Stimulated activated CD8-positive, alpha-beta memory T cell treated with anti-CD3 and anti-CD28 coated beads, Interleukin-12 subunit alpha, Interleukin-12 subunit beta, amount 100 ng/mL, for 4 hours (primary cell): ENCODE measurements at places on chromosomes 12 and 14.

DNA sequence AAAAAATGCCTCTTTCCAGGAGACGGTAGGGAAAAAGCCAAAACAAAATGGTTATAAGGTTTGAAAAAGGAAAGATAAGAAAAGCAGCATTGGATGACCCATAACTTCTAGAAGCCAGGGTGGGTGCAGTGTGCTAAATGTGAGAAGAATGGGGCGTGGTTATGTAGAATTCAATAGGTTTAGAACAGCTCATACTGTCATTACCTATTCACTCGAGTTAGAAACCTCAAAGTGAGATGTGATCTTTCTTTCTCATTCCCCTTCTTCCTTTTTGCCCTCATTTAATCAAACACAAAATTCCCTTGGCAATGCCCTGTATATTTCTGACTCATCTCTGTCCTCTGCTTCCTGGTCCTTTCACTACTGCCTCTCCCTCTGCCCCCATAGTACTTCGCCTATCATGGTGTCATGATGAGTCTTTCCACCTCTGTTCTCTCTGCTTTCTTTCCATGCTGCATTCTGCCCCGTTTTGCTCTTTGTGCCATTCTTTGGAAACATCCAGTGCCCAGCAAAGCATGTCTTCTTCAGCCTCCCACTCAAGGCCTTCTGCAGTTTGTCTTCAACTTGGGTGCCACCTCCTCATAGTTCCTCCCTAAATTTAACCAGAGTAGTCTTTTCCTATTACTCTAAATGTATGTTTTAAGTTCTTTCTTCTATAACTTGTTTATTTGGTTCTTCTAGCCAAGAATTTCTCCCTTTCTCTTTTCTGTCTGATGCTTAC is 496.3 kb downstream of the NRXN3 start:
- no peak for DNase-seq

GRCh38 chr14:95015046-95015445 is 142.3 kb downstream of the DICER1 start:
- no peak for DNase-seq

DNA sequence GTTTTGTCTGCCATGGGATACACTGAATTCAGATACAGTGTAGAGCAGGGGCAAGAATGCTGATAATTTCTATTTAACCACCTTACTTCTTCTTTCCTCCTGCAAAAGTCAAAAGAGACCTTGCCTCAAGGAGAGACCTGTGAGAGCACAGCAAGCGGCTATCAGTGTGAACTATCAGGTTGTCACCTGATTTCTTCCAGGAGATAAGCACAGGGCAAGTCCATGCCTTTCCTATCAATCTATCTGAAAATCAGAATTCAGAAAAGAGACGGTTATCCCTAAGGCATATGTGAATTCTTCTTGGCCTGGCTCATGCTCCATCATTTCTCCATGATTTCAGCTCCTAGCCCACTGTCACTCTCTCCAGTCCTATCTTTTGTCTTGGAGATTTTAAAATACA is 128.9 kb upstream of the CCND2 start:
- no peak for DNase-seq

DNA sequence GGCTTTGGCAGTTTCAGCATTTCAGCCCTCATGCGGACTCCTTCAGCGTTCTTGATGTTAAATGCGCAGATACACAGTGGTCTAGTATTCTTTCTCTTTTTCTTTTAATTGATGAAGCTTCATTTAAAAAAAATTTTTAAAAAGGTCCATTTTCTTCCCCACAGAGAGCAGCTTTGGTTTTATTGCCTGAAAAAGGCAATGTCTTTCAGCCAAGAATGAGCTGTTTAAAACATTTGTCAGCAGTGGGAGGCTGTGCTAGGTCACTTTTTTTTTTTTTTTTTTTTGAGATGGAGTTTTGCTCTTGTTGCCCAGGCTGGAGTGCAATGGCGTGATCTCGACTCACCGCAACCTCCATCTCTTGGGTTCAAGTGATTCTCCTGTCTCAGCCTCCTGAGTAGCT is 13.5 kb downstream of the KMT5A start:
- DNase-seq: no peak

DNA sequence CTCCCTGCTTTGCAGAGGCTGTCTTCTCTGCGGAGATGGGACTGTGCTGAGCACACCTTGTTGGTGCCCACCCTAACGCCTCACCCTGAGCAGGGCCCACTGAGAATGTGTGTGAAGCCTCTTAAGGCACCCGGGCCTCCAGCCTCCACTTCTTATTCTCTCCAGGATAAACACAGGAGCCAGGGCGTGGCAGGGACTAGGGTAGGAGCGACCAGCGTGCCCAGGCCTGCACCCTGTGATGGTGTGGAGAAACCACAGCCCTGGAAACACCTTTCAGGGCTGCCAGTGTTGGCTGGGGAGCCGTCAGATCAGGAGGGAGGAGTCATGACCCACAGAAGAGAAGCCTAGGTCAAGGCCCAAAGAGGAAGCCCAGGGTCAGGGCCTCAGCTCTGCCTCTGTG is 41.3 kb downstream of the VDR start:
- no peak for DNase-seq

DNA sequence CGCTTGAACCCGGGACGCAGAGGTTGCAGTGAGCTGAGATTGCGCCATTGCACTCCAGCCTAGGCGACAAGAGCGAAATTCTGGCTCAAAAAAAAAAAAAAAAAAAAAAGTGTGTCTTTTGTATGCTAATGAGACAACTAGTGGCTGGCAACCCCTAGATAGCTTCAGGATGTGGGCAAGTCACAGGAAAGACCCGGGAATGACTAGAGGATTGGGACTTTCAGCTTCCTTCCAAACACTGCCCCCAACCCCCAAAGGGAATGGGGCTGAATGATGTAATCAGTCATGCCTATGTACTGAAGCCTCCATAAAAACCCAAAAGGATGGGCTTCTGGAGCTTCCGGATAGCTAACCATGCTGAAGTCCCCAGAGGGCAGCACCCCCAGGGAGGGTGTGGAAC is 28.6 kb downstream of the USP44 start:
- no peak for DNase-seq

GRCh38 chr14:54840798-54841197 is 61.8 kb downstream of the GCH1 start:
- DNase-seq: no peak

GRCh38 chr14:67268426-67269150 is 27.4 kb downstream of the PALS1 start:
- DNase-seq: no peak

DNA sequence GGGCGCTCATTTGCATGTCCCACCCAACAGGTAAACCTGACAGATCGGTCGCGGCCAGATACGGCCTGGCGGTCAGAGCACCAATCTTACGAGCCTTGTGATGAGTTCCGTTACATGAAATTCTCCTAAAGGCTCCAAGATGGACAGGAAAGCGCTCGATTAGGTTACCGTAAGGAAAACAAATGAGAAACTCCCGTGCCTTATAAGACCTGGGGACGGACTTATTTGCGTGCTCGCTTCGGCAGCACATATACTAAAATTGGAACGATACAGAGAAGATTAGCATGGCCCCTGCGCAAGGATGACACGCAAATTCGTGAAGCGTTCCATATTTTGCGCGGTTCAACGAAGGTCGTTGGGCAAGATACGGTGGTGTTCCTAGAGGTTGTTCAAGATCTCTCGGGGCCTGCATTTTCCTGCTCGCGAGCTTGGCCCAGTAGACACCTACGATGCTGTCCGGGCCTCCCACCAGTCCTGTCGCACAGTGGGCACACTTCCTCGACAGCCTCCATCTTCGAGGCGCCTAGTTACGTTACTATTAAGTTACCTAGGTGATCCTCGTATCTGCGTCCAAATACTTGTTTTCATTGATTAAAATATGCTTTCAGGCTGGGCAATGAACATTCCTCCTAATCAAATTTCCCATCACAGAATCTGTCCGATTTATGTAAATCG is at the start of gene RNU6-7:
Gene RNU6-7, plus strand, starts transcription at position 230 of the 675 bp plus-strand sequence.
- DNase-seq: no peak

GRCh38 chr12:68481181-68481941 is 129.3 kb upstream of the RAP1B start:
- DNase-seq: no peak

- no peak for DNase-seq
Measured at GRCh38 chr14:87940382-87940781, 52.6 kb downstream of the GALC start.

DNA sequence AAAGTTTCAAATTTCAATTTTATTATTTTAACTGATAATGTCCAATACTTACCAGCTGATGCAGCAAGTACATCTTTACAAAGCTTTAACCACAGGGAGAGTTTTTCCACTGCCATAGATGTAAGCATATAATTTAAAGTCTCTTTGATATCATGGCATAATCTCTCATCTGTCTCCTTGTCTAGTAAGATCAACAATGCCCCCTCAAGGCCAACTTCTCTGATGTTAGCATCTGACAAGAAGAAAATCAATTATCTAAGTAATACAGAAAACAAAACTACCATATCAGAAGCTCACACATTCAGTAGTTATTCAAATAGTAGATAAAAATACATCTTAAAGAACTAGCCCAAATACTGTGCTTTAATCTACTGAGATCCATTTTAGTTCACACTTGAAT is 94.2 kb downstream of the HEATR5A start:
- no peak for DNase-seq

GRCh38 chr12:124680863-124681778 is 113.7 kb upstream of the NCOR2 start:
- no peak for DNase-seq

DNA sequence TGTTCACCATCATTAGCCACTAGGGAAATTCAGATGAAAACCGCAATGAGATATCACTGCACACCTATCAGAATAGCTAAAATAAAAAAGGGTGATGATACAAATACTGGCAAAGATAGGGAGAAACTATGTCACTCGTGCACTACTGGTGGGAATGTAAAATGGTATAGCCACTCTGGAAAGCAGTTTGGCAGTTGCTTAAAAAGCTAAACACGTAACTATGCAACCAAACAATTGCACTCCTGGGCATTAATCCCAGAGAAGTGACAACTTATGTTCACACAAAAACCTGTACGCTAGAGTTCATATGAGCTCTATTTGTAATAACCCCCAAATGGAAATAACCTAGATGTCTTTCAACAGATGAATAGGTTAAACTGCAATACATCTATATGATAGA is 35.4 kb downstream of the GPR135 start:
- no peak for DNase-seq

- no peak for DNase-seq
Measured at GRCh38 chr14:51081209-51081608, 13.7 kb downstream of the TRIM9 start.

- DNase-seq: no peak
Measured at GRCh38 chr12:123200414-123200813, 32.5 kb downstream of the MPHOSPH9 start.

- no peak for DNase-seq
Measured at GRCh38 chr12:108773798-108774788, 42.8 kb upstream of the CORO1C start.

DNA sequence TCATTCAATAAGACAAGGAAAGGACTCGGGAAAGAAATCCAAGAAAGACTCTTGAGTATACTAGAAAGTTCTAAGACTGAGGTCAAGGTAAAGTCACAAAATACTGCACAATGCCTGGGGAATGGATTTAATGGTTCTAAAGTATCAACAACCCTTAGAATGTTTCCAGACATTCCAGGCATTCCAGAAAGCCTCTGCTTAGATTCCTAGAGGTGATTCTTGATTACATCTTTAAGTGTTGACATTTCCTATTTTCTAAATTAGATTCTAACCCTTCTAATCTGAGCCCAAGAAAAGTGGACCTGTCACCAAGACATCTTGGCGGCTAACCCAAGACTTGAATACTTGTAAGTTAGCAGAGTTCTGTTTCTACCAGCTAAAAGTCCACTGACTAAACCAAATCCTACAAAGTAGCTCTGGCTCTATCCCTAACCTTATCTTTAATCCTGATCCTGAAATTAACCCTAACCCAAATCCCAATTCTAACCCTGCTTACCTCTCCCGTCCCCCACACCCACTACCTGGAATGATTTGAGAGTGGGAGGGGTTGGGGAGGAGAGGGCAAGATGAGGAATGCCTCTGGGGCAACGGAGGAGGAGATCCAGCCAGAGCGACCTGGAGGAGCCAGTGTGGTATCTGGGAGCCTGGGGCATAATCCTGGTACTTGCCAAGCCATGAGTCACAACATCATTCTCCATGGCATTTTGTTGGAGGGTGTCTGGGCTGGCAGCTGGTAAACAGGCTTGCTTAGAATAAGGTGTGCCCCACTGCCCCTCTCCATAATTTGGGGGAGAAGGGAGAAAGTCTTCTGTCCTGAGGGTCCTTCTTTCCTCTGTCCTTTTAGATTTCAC is 93.4 kb upstream of the HOXC13 start:
- DNase-seq: no peak

GRCh38 chr14:90890322-90891020 is 74.2 kb upstream of the TTC7B start:
- DNase-seq: no peak

- no peak for DNase-seq
Measured at GRCh38 chr12:120928864-120929652, 24.9 kb upstream of the SPPL3 start.

GRCh38 chr14:104112609-104113571 is 25.5 kb upstream of the KIF26A start:
- DNase-seq: no peak

DNA sequence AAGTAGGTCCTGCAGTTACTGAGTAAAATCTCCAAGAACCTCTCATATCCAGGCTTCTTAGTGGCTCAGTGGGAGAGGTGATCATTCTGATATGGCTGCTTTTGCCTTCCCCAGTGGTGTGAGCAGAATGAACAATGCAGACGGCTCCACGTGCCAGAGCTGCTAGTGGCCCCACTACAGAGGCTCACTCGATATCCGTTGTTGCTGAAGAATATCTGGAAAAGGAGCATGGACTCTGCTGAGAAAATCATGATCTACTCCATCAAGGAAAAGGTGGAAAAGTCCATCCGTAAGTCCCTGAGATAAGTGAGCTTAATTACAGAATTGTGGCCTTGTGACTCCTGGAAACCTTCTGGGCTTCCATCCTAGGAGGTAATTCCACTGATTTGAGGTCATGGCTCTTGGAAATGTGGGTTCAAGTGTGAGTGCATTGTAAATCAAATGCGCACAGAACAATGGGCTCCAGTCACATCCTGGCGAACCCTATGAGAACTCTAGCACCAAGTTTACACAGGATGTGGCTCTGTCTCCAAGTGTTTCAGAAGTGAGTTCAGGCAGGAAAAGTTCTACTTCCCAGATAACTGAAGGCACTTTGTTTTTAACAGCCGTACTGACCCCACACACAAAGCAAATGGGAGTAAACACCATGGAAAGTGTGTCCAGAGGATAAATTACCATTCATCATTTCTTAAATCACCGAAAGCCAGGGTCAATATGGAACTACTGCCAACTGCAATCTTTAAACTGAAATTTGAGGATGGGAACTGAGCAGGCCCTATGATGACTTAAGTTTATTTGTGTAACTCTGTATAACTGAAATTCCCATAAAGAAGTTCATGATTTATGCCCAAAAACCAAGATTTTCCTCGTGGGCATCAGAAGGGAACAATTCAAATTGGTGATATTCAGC is 51.4 kb downstream of the PLEKHG7 start:
- no peak for DNase-seq

- no peak for DNase-seq
Measured at GRCh38 chr14:33709711-33710110, 241.2 kb downstream of the EGLN3 start.

DNA sequence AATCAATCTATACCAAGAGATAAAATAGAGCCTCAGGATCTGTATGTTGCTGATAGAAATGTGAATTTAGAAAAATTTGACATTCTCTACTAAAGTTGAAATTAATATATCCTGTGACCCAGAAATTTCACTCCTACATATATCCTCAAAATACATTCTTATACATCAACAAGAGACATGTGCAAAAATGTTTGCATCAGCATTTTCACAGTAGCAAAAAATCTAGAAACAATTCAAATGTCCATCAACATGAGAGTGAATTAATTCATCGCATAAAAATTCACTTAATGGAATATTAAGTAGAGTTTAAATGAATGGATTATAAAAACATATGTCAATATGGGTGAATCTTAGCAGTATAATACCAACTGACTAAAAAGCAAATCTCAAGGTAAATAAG is 80.8 kb downstream of the GPR65 start:
- DNase-seq: no peak
